ENCODE measurements at places on chromosomes 2 and 18.

- DNase-seq: no peak
Measured at GRCh38 chr2:178412047-178412446, 38.9 kb downstream of the PRKRA start.

- DNase-seq: peak; percentile 55
Measured at GRCh38 chr18:9417073-9417851, 58.1 kb upstream of the RALBP1 start.

DNA sequence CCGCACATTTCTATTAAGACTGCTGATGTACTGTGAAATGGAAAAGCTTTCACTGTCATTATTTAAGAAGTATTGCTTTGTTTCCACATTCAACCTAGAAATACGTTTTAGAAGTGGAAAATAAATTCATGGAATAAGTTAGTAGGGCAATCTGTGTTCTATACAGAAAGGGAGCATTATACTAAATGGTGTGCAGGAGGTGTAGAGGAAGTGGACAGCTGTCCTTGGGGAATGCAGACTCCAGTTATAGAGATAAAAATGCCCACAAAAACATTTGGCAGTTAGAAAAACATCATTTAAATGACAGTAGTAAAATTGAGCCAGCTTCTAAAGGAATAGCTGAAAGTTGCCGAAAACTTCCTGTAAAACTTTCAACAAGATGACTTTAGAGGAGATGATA, 46.8 kb downstream of the PIK3C3 start:
- no peak for DNase-seq

DNA sequence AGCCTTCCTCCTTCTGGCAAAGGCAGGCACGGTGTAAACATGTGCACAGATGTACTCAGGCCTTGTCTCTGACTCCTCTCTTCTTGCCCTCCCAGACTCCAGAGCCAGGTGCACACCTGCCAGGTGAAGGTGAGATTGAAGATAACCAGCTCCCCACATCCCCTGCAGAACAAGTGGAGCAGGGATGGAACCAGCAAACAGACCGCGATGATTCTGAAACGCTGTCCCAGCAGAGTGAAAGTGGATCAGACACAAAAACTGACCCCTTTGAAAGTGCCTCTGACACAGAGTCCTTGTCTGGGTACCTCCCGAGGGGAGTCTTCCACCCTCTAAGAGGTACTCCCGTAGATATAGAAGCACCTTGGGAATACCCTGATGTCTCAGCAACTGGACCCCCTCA, 77.2 kb downstream of the ARHGEF4 start:
- no peak for DNase-seq

DNA sequence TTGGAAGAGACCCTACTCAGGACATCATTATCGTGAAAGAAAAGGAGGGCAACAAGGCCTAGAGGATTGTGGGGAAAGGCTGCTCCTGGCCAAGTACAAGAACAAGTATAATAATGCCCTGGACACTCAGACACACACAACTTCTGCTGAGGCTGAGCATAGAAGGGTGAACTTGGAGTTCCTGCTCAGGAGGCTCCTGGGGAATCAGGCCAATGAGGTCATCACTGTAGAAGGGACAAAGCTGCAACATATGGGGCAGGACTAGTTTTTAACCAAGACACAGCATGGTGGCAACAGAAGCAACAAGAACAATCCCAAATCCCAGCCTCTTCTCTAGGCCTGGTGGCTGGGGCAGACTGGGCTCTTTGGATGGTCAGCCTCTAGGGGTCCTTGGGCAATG, 102.6 kb downstream of the POLR1A start:
- no peak for DNase-seq

- DNase-seq: peak; percentile 26
Measured at GRCh38 chr2:230411570-230412370, 4.2 kb upstream of the SP100 start.

- DNase-seq: no peak
Measured at GRCh38 chr2:227472265-227473121, 537 bp downstream of the AGFG1 start.

- DNase-seq: no peak
Measured at GRCh38 chr2:70897203-70897976, 38.3 kb upstream of the ATP6V1B1 start.

DNA sequence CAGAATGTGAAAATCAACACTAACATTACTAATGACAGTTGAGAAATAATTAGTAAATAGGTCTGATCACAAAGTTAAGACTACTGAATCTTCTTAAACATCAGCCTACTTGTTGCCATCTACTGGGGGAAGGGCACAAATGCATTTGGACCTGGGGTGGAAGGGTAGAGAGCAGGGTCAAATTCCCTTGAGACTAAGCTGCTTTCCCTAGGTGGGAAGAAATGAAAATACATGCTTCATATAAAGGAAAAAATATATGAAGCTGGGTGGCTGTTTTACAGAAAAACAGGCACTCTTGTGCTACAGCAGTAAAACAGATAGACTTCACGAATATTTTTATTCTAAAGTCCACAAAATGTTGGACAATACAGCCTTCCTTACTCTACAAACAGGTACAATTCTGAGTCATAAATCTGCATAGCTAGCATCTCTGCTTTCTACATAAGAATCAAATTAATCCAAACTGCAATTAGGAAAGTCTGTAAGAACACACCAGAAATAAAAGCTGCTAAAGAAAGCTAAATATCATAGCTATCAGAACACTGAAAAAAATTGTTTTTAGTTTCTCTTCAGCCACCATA, 10.9 kb downstream of the TRIP12 start:
- no peak for DNase-seq

DNA sequence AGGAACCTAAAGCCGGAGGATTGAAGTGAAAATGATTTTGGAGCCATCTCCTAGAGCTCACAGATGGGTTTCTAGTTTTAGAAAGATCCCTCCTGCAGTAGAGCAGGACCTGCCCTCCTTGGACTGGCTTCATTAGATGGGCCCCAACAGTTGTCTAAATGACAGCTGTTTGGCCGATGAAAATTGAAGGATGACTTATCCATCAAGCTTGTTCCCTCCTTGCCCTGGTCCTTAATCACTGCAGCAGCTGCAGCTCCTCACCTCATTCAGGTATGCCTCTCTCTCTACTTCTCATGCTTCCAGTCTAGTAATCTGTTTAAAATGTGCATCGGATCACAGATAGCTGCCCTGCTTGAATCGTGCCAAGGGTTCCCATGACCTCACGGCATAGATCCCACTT, 677.6 kb downstream of the BCL11A start:
- DNase-seq: no peak

DNA sequence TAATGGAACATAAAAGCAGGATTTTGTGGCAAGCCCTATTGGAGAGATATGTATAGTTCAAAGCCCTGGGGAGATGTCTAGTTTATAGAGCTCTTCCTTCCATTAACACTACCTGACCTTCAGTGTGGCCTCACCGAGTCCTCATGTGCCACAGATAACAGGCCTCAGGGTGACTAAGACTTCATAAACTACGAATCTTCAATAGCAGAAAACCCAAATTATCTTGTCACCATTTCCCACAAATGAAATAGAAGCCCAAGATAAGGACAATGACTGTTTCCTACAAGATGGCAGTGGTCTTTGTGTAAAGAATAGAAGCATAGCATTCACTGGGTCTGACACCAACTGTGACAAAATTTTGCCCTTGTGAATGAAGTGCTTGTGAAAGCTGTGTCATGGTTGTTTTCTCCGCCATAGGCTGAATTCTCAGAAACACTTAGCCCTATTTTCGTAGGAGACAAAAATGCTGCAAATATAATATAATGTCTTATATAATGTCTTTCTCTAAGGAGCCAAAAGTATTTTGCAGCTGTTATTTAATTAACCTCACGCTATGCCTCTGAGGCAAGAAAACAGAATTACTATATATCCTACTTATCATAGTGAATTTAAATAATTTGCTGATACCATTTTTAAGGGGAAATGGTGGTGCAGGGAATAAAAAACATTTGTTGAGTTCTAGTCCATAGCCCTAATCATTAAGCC, 136.7 kb upstream of the CWC22 start:
- DNase-seq: no peak

- no peak for DNase-seq
Measured at GRCh38 chr2:15940661-15941480, 521 bp downstream of the MYCN start.

- DNase-seq: no peak
Measured at GRCh38 chr2:19461504-19462255, 103.3 kb upstream of the OSR1 start.

DNA sequence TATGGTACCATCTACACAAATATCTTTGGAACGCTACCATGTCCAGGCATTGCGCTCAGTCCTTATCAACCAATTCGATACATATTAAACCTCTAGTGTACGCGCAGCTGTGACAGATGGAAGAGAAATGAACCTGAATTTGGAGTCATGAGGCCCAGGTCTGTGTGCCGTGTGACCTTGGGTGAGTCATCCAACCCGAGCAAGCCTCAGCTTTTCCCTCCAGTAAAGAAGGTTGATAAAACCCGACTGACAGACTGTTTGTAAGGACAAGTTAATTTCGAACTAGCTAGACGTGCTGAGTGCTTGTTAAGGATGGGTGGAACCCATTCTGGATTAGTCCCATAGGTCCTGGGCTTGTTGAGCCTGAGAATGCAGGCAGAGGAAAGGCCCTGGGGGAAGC, 28.2 kb downstream of the GREB1 start:
- DNase-seq: no peak

DNA sequence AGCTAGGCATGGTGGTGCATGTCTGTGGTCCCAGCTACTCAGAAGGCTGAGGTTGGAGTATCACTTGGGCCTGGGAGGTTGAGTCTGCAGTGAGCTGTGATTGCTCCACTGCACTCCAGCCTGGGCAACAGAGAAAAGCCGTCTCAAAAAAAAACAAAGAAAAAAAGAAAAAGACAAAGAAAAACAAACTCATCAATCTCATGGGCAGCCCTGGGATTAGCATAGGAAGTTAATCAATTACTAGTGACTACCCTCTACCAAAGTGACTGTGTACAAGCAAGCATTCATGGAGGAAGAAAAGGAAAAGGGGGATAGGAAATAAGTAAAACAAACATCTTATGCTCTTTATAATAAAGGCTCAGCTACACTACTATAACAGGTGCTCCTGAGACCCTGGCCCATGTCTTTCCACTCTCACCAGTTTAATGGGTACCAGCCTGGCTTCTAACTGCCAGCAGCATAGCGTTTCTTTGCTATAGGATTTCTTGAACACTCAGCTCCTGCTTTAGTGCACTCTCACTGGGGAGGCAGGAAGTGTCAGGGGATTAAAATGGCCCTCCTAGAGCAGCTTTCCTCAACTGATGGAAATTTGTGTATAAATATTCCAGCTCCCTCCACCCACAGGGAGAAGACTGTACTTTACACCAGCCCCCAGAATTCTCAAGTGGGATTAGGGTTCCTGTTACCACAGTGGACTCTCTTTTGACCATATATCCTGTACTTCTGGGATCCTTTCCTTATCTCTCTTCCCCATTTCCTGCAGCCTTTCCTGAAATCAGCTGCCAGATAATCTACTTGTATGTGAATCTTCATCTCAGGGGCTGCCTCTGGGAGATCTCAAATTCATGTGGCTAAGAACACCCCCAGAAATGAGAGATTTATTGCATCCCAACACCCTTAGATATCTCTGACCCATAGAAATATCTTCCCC, 91.3 kb upstream of the GLS start:
- no peak for DNase-seq

GRCh38 chr2:217902379-217903141, 100.2 kb downstream of the TNS1 start:
- no peak for DNase-seq

- no peak for DNase-seq
Measured at GRCh38 chr2:224927011-224927410, 115.3 kb downstream of the DOCK10 start.

DNA sequence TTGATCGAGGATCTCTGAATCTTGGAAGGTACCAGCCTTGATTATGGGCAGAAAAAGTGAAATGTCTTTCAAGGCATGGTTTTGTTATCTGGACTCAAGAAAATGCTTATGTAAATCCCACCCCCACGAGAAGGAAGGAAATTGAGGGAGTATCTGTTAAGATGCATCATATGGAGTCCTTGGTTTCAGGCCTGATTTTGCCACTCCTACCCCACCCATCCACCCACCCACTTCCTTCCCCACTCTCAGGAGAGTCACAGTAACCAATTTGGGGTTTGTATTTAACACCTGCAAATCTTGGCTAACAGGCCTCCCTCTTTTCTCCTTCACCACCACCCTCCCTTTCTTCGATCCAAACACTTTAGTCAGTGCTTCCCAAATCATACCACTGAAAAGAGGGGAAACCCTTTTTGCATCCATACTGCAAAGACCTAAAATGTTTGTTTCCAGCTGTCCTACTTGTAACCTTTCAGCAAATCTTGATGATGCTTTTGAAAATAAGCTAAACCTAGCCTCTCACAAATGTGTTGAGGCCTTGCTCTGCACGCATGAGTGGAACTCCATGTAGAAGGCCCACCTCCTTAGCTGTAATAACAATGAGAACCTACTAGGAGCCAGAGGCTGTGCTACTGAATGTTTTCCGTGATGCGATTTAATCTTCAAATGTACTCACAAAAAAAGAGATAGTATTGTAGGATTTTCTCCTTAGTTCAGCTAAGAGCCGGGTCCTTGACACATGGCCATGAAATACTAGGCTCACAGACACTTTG, 34.8 kb downstream of the POU3F3 start:
- DNase-seq: no peak

DNA sequence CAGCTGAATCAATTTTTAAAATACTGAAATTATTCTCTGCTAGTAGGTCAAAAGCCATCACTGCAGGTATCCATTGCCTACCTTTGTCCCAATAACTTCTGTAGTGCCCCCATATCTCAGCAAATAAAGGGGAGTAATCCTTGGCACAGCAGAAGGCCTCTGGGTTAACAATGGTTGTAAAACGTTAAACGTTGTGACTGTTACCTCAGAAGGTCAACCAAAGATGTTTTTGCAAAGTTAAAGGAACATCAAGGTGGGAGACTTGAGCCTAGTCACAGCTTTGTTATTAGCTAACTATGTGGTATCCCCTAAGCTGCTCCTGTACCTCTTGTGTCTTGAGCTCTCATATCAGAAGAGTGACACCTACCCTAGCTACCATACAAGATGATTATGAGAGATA, 60.5 kb downstream of the COX7A2L start:
- no peak for DNase-seq

GRCh38 chr18:63266888-63267790, 52.4 kb downstream of the BCL2 start:
- DNase-seq: no peak

GRCh38 chr2:103986001-103986400, 867.9 kb upstream of the POU3F3 start:
- no peak for DNase-seq

- DNase-seq: peak; percentile 90
Measured at GRCh38 chr2:240921311-240921994, 15.3 kb downstream of the CROCC2 start.

- DNase-seq: no peak
Measured at GRCh38 chr18:46702471-46702870, 45.5 kb upstream of the LOXHD1 start.

GRCh38 chr2:112923237-112923966, 12.4 kb downstream of the IL37 start:
- no peak for DNase-seq
